PC-9 (cell line): ENCODE measurements at places on chromosomes 16 and 17. TPM values are rescaled to one million over a fixed set of nuclear protein-coding genes. Genes with fewer than 3 reads are reported as not detected.
A peak's percentile ranks its signal among the peaks of the same experiment; 100 is the strongest.

The CACNG1 gene
- not detected in 2 replicates for total RNA-seq

The SYNGR3 gene
- 4.3 and 4.5 TPM in 2 replicates for total RNA-seq

The MYH8 gene
- not detected in 2 replicates for total RNA-seq

The PPY gene
- total RNA-seq: not detected in 2 replicates

- H3K4me3 ChIP-seq: no peak overlapping the region
- DNase-seq: no peak
- H3K27ac ChIP-seq: no peak overlapping the region
- no peaks in the 10 kb centered on the region for H3K4me1 ChIP-seq
- no peaks in the 10 kb centered on the region for H3K36me3 ChIP-seq
- no peaks in the 10 kb centered on the region for H3K27me3 ChIP-seq
Observed at GRCh38 chr16:88841521-88842307, 15.0 kb downstream of the GALNS start.

- H3K27ac ChIP-seq: peak overlapping the region; percentile 18; the same call in 1 of the 2 replicates
- no peaks in the 10 kb centered on the region for H3K27me3 ChIP-seq
- no peak overlapping the region for H3K4me3 ChIP-seq
- no peak for DNase-seq
Observed at GRCh38 chr17:17698869-17699351, 17.7 kb downstream of the RAI1 start.

DNA sequence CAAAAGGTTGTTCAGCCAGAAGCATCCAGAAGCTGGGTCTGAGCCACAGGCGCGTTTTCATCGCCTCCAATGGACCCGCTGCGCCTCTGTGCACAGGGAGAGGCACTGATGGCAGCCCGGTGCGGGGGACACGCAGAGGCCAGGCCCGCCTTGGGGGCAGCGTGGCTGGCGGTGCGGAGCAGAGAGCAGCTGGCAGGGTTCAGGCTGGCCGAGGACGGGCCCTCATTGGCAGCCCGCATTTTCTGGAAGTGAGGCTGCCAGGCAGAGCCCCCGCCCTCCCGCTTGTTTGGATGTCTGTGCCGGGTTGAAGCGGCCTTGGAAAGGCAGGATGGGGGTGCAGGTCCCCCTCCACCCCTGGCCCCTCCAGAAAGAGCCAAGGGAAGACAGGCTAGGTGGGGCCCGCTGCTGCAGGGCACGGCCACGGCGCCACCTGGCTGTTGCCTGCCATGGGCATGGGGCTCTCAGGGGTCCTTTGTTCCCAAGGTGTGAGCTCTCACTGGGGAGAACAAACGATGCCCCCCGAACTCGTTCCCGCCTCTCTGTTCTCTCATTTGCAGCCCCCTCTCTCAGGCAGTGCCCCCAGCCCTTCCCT lies 18.8 kb downstream of the GSE1 start:
- no peaks in the 10 kb centered on the region for H3K27me3 ChIP-seq
- H3K4me3 ChIP-seq: no peak overlapping the region
- H3K36me3 ChIP-seq: peaks cover 6% of the 10 kb centered on the region
- H3K27ac ChIP-seq: no peak overlapping the region
- H3K4me1 ChIP-seq: no peaks in the 10 kb centered on the region

DNA sequence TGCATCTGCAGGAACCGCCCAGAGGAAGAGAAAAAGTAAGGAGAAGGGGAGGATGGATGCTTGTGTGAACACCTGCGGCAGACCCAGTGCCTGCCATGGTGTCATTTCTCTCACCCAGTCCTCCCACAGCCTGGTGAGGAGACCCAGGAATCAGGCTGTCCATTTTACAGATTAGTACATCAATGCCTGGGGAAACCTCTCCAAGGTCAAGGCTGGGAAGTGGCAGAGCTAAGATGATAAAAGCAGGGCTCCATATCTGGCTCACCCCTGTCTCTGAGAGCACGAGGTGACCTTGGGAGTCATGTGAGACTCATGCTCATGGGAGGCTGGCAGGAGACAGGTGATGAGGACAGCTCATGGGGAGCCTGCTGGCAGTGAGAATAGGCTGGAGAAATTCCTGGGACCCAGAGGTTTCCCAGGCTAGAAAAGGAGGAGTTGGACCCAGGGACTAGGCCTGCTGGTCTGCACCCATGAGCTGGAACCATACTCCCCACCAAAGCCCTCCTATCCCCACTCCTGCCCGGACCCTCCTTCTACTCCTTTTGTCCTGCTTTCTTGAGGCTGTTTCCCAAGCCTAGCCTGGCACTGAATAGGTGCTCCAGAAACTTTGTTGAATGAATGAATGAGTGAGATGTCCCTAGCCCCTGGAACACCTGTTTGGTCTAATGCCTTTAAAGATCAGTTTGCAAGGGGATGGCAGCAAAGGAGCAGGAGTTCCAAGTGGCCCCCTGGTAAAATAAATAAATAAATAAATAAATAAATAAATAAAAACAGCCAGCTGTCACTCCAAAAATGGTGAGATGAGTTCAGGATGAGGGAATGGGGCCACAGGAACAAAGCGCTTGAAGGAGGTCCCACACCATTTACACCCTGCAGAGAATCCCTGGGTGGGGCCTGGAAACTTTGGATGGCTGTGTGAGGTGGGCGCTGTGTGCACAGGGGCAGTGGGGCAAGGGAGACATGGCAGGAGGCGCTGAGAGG lies 1.6 kb downstream of the ZNF629 start:
- H3K27me3 ChIP-seq: no peaks in the 10 kb centered on the region
- peak overlapping the region; percentile 97; the same call in 1 of the 2 replicates for H3K4me3 ChIP-seq
- no peaks in the 10 kb centered on the region for H3K36me3 ChIP-seq

DNA sequence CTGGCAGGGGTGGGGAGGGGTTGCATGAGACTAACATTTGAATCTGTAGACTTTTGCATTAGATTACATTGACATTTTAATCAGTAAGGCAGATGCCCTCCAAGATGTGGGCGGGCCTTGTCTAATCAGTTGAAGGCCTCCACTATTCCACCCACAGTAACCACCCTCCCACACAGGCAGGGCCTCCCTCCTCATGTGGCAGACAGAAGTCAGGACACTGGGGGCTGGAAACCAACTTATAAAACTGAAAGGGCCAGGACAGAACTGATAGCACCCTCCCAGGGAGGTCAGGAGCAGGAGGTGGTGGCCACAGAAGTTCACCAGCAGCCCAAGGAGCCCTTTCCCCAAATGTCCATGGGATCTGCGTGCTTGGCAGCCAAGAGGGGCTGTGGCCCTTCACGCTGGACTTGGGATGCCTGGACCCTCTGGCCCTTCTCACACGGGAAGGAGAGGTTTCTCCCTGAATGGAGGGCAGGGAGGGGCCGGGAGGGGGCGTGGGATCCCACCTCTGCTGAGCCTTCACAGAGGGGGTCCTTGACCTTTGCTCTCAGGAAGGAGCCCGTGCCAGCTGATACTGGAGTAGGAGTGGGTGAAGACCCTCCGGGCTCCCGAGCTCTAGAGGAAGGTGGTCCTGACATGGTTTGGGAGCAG lies 4.6 kb downstream of the PYCR1 start:
- no peak for DNase-seq
- H3K4me3 ChIP-seq: no peak overlapping the region
- no peak overlapping the region for H3K27ac ChIP-seq

DNA sequence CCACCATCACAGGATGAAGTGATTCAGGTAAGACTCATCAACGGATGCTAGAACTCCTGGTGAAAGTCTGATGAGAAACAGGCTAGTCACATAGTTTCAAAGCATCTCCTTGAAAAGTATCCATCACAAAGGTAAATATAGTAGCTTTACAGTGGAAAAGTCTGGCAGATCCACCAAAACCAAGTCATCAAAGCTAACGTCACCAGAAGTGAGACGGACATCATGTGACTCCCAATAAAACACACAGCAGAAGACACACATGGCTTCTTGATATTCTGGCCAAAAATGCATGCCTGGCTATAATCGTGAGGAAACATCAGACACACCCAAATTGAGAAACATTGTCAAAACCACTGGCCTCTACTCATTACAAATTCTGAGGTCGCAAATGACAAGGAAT lies 17.9 kb upstream of the TRPV3 start:
- no peaks in the 10 kb centered on the region for H3K27me3 ChIP-seq
- H3K36me3 ChIP-seq: no peaks in the 10 kb centered on the region; the same call in 1 of the 2 replicates
- DNase-seq: no peak

DNA sequence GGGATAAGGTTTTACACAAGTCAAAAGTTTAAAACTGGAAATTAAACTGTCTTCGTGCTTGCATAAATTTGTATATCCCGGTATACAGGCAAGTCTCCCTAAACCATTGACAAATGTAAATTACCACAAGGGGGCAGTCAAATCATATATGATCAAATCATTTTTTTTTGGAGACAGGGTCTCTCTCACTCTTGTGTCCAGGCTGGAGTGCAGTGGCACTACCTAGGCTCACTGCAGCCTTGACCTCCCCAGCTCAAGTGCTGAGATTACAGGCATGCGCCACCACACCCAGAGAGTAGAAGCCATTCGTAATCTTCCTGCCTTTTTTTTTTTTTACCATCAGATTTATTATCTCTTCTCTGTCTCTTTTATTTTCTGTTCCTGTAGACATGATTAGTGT lies 18.5 kb downstream of the TOP2A start:
- DNase-seq: peak; percentile 48
- no peaks in the 10 kb centered on the region for H3K27me3 ChIP-seq
- peaks cover 61% of the 10 kb centered on the region for H3K36me3 ChIP-seq
- no peaks in the 10 kb centered on the region for H3K4me1 ChIP-seq
- H3K4me3 ChIP-seq: no peak overlapping the region
- H3K27ac ChIP-seq: no peak overlapping the region

- no peak overlapping the region for H3K4me3 ChIP-seq
- no peaks in the 10 kb centered on the region for H3K4me1 ChIP-seq
- H3K27ac ChIP-seq: no peak overlapping the region
- peaks cover 26% of the 10 kb centered on the region; the same call in 1 of the 2 replicates for H3K36me3 ChIP-seq
- no peak for DNase-seq
Observed at GRCh38 chr16:57152096-57153093, 33.4 kb downstream of the PSME3IP1 start.

DNA sequence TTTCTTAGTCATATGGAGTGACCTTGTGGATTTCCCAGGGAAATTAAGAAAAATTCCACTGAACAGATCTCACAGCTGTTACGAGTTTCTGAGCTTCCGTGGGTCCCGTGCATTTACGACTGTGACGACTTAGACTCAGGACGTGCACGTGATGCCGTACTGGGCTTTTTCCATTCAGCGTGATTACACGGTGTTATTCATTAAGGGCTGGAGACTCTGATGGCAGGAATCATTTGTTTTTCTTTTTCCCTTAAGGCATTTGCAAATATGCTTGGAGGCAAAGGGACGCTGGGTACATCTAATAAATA lies 57.2 kb downstream of the TBC1D16 start:
- no peak overlapping the region for H3K4me3 ChIP-seq
- H3K4me1 ChIP-seq: no peaks in the 10 kb centered on the region
- no peak overlapping the region for H3K27ac ChIP-seq
- H3K36me3 ChIP-seq: no peaks in the 10 kb centered on the region
- DNase-seq: no peak
- no peaks in the 10 kb centered on the region for H3K27me3 ChIP-seq

DNA sequence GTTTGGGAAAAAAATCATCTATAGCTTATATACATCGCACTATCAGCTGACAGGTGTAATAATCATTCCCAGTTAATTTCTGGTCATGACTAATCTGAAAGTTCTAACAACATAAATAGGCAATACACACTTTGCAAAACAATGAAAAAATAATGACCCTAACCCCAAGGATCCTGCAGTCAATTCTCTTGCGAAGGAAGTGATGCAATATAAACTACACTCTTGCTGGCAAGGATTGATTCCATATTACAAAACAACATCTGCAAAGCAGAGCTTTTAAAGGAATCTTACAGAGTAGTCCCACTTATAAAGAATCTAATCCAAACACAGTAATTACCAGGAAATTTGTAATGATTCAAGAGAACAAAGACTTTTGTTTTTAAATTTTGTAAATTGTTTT lies 73.4 kb downstream of the MYO1D start:
- no peak overlapping the region for H3K27ac ChIP-seq
- no peaks in the 10 kb centered on the region for H3K36me3 ChIP-seq
- no peak for DNase-seq
- no peaks in the 10 kb centered on the region for H3K27me3 ChIP-seq
- H3K4me1 ChIP-seq: no peaks in the 10 kb centered on the region

DNA sequence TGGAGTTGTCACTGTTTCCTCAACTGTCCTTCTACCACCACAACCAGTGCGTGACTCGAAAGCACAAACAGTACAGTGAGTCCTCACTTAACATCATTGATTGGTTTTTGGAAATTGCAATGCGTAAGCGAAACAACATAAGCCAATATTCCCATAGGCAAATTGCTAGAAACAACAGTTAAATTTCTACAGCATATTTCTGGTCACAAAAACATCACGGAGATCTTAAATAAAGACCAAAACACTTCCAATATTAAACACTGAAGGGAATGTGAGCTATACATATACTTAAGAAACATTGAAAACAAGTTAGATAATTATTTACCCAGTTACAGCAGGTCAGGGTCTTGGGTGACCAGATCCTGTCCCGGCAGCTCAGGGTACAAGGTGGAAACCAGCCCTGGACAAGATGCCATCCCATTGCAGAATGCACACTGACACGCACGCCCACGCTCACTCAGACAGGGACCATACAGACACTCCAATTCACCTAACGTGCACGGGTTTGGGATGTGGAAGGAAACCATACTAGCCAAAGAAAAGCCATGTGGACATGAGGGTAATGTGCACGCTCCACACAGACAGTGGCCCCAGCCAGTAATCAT lies 4.7 kb downstream of the SLC13A5 start:
- no peak for DNase-seq
- H3K27ac ChIP-seq: no peak overlapping the region
- no peaks in the 10 kb centered on the region for H3K4me1 ChIP-seq
- H3K4me3 ChIP-seq: no peak overlapping the region
- H3K36me3 ChIP-seq: no peaks in the 10 kb centered on the region
- H3K27me3 ChIP-seq: no peaks in the 10 kb centered on the region

DNA sequence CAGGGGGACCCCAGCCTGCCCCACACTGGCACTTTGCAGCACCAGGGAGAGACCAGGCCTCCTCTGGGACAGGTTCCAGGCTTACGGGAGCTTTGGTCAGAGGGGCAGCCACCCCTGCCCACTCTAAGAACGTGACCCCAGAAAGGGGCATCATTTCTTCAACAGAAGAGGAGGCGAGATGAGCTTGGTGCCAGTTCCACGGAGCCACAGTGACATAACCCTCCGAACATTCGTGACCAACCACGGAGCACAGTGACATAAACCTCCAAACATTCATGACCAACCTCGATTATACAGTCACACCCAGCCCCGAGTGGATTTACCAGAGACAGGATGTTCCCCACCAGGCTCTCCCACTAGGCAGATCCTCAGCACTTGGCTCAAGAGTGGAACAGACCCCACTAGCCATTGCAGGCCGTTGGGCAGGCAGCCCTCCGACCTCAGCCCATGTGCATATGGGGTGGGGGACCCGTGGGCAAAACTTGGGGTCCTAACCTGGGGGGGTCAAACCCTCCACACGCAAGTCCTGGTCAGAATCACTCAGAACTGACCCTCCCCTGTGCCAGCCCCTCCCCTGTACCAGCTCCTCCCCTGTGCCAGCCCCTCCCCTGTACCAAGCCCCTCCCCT lies 112.9 kb downstream of the METRNL start:
- peaks cover 3% of the 10 kb centered on the region for H3K4me1 ChIP-seq
- H3K27me3 ChIP-seq: no peaks in the 10 kb centered on the region
- no peak overlapping the region for H3K4me3 ChIP-seq
- DNase-seq: no peak
- no peaks in the 10 kb centered on the region for H3K36me3 ChIP-seq
- H3K27ac ChIP-seq: no peak overlapping the region

- peaks cover 42% of the 10 kb centered on the region for H3K27me3 ChIP-seq
- no peaks in the 10 kb centered on the region for H3K36me3 ChIP-seq
- H3K27ac ChIP-seq: no peak overlapping the region
Observed at GRCh38 chr17:36153895-36154610, 22.4 kb downstream of the TBC1D3B start.

- H3K4me1 ChIP-seq: no peaks in the 10 kb centered on the region
- no peak overlapping the region for H3K4me3 ChIP-seq
- no peak for DNase-seq
- H3K27ac ChIP-seq: no peak overlapping the region
Observed at GRCh38 chr17:795721-796120, 13.6 kb downstream of the MRM3 start.
